ENCODE measurements at places on chromosomes 1 and 21.

GRCh38 chr1:54371038-54371941, 34.9 kb downstream of the SSBP3 start:
- no peak for DNase-seq

DNA sequence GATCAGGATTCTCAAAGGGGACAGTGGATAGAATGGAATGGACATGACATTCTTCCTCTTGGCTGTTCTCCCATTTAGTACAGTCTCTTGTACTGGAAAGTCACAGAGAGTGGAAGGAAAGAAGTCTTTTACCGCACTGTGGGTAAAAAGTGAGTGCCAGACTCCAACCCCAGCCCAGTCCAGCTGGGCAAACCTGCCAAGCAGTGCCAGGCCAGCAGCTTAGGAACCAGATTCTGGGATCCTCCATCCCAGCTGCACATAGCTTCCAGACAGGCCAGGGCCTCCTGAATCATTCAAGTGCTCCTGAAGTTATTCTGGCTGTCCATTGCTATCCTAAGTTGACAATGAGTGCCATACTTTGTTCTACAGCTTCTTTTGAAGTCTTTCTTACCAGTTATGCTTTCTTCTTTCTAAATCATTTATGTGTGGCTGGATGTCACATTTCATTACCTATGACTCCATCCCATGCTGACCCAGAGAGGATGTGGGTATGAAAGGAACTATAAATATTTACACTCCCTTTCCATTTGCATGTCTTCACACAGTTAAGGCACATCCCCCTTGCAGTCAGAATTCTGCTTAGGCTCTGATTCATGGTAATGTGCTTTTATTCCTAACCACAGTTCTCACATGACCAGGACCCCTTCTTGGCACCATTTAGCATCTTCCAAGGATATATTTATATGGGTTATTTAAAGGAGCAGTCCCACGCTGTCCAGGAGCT, 88.9 kb downstream of the AK5 start:
- no peak for DNase-seq

GRCh38 chr21:44352253-44352860, 1.1 kb upstream of the TRPM2 start:
- no peak for DNase-seq

GRCh38 chr1:30165116-30165515, 558.3 kb downstream of the MATN1 start:
- DNase-seq = no peak

- no peak for DNase-seq
Measured at GRCh38 chr1:180513531-180513930, 11.2 kb upstream of the ACBD6 start.

- DNase-seq = no peak
Measured at GRCh38 chr1:235831148-235831547, 35.6 kb downstream of the LYST start.

DNA sequence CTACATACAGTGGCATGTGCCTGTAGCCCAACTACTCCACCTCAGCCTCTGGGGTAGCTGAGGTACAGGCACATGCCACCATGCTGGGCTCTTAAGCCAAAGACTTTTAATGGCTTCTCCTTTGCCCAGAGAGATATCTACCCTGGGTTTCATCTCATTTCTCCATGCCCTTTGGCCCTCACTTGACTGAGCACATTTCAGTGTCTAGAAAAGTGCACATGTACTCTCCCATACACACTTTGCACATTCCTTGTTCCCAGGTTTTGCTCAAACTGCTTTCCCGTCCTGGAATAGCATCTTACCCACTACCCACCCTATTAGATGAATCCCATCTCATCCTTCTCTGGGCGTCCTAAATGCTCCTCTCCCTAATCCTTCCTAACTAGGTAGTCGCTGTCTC, 10.2 kb upstream of the RXRG start:
- no peak for DNase-seq

DNA sequence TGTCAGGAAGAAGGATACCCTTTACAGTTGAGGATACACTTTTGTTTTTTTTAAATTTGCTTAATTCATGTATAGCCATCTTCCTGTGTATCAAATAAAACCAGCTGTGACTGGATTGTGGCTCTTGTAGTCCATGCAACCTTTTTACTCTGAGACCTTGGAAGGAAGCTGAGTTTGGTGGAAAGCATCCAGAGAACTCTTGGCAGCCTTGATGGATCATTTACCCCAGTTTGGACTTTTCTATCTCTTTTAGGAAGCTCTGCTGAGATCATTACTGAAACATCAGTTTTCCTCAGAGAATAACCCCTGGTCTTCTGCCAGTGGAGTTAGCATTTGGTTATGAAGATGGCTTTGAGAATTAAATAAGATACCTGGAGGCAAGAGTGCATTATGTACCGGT, 21.2 kb upstream of the APOBEC4 start:
- DNase-seq = no peak

DNA sequence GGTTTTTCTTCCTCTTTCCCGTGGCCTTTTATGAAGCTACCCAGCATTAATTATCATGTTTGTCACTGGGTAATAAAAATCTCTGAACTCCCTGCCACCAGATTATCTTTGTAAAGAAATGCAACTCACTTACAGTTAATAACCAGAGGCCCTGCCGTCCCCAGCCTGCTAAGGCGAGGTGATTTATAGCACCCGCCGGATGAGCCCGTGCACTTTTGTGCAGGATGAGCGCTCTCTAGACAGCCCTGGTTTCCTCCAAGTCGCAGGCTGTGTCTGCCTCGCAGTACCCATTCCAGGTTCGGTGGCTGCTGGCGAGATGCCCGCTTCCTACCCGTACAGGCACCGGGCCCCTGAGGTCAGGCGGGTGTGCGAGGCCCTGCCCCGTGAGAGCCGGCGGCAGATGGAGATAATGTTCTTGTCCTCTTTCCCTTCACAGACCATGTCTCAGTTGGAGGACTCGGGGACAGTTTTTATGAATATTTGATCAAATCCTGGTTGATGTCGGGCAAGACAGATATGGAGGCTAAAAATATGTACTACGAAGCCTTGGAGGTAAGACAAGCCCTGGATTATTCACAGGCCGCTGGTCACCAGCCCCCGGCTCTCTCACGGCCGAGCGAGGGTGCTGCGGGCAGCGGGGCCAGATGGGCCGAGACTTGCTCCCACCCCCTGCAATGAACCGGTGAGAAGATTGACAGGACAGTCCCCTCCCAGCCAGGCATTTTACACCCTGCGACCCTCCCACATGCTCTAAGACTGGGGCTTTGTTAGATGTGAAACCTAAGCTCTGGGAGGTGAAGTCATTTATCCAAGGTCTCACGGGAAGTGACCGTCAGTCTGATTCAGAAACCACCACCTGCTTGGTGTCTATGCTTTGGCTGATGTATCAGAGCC, 28.5 kb upstream of the SELENON start:
- peak; percentile 50 for DNase-seq

GRCh38 chr1:31214316-31215064, 25.2 kb downstream of the NKAIN1 start:
- DNase-seq = no peak

GRCh38 chr1:98769162-98769561, 107.6 kb downstream of the SNX7 start:
- DNase-seq = no peak

DNA sequence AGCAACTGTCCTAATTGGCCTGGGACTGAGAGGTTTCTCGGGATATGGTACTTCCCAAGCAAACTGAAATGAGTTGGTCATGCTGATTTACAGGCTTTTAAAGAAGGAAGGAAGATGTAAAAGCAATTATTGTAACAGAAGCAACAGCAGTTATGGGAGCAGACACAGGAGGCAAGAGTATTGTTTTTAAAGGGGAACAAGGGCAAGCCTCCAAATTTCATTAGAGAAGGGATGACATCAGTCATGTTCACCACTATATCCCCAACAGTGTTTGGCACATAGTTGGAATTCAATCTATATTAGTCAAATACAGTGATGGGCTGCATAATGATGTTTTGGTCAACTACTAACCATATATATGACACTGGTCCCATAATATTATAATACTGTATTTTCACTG, 46.0 kb upstream of the JUN start:
- no peak for DNase-seq

- DNase-seq = peak; percentile 72
Measured at GRCh38 chr1:33181921-33182341, at the start of gene TRIM62. TRIM62 (minus strand) TSS chr1:33182043; CDS start chr1:33181432, 611 bp downstream.

- no peak for DNase-seq
Measured at GRCh38 chr1:64472805-64473204, 2.9 kb downstream of the CACHD1 start.

DNA sequence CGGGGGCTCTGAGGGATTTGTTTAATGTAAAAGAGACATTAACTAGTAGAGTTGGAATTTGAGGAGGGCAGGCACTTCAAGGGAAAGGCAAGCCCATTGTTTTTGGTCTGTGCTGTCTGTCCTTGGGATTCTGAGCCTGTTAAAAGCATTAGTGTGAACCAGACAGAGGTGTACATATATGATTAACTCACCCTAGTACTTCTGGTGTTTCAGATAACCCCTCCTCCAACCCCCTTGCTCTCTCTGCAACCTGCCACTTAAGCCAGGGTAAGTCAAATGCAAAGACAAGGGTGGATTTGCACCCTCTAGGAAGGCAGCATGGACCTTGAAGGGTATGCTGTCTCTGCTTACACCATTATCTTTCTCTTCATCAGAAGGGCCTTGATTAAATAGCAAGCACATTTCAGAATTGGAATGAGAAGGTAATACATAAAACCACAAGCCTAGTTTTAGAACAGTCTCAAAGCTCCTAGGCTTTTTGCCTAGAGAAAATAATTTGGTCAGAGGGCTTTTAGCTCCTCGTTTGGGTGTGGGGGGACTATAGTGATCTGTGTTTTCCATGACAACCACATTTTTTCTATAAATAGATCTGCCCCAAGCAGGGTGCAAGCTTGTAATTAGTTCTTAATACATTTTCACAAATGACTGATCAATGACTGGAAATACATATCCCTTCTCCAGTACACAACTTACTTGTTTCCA, 120.7 kb upstream of the SGIP1 start:
- DNase-seq = no peak

GRCh38 chr1:3036447-3037280, 15.4 kb downstream of the ACTRT2 start:
- DNase-seq = no peak

DNA sequence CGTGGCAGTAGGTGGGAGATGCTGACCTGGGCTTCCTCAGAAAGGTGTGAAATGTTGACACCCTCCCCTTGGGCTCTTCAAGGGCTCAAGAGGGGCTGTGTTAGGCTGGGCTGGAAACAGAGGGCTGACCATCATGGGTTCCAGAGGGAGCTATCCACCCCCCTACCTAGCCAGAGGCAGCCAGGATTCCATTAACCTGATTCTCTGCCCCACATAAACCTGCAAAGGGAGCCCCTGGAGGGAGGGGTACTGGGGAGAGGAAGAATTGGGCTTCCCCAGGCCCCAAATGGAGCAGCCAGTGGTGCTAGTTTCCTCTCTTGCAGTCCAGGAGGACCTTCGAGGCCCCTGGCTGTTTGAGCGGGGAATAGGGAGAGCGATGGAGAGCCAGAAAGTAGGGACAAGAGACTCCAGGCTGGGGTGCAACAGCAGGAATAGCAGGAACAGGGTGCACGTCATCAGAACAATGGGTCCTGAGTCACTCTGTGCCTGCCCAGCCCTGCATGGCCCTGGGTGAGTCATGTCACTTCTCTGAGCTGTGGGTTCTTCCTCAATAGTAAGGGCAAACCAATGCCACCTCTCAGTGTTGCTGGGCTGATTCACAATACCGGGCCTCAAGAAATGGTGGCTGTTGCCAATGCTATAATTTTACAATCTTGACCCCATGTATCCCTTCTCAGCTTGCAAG, 121.2 kb downstream of the EPHB2 start:
- no peak for DNase-seq

- DNase-seq = no peak
Measured at GRCh38 chr1:42008264-42008663, 89.5 kb upstream of the HIVEP3 start.

DNA sequence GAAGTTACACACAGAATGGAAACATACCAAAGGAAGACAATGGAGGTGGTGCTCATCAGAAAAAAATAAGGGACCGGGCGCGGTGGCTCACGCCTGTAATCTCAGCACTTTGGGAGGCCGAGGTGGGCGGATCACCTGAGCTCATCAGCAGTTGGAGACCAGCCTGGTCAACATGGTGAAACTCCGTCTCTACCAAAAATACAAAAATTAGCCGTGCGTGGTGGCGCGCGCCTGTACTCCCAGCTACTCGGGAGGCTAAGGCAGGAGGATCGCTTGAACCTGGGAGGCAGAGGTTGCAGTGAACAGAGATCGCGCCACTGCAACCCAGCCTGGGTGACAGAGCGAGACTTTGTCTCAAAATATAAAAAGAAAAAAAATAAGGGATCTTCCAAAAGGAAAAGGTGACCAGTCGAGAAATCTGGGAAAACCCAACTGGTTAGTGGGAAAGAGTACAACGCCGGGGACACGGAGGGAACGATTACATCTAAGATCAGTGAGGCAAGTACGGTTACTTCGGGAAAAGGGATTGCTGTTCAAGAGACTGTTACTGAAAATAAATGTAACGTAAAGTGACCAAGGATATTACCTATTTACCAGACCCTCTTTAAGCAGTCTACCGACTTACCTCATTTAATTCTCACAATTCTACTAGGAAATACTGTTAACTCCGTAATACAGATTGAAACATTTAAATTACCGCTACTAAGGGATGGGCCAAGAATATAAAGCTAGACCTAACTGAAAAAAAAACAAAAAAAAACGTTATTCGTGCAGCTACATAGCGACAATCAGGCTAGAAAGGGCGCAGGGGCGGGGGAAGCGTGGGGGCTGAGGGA, 822 bp downstream of the CCT3 start:
- no peak for DNase-seq

DNA sequence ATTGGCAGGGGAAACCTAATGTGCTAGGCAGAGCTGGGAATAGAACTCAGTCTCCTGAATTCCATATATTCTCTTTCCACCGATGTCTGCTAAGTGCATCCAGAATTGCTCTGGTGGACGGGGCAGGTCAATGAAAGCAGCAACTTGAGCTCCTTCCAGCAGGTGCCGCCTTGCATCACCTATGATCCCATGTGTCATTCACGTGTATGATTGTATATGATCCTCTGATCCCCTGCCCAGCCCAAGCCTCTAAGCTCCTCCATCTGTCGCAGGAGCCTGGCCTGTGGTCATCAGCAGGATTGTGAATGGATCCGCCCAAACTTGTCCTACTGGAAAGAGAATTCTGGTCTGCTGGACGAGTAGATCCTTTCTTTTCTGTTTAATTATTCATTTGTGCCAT, 13.1 kb downstream of the ACTA1 start:
- DNase-seq = no peak

- DNase-seq = no peak
Measured at GRCh38 chr1:43241413-43241836, 28.4 kb upstream of the TMEM125 start.
